Stomach (tissue), 19 donors: ENCODE measurements at places on chromosomes 4 and X. TPM values are rescaled to one million over a fixed set of nuclear protein-coding genes. Genes with fewer than 3 reads are reported as not detected.

The FMR1NB gene
- not detected for total RNA-seq

The SCRG1 gene
- 0.29 TPM for total RNA-seq

The SLC26A1 gene
- 3.5 TPM for total RNA-seq

- DNase-seq, result no peak
Measured at GRCh38 chr4:126271292-126271691, 956.5 kb downstream of the FAT4 start.

The TEX28 gene
- not detected for total RNA-seq

GRCh38 chr4:16692046-16692445 lies 206.4 kb downstream of the LDB2 start:
- no peak for DNase-seq

GRCh38 chr4:3520276-3520675 lies 11.9 kb downstream of the LRPAP1 start:
- DNase-seq, result no peak

The FAT4 gene
- total RNA-seq, result 7.6 TPM

The ZNF518B gene
- total RNA-seq, result 8.0 TPM
